ENCODE measurements at places on chromosomes 3 and 15.

- DNase-seq: no peak
Measured at GRCh38 chr15:52682200-52682599, 3.0 kb upstream of the ATOSA start.

- no peak for DNase-seq
Measured at GRCh38 chr3:55443346-55443745, 43.8 kb downstream of the WNT5A start.

DNA sequence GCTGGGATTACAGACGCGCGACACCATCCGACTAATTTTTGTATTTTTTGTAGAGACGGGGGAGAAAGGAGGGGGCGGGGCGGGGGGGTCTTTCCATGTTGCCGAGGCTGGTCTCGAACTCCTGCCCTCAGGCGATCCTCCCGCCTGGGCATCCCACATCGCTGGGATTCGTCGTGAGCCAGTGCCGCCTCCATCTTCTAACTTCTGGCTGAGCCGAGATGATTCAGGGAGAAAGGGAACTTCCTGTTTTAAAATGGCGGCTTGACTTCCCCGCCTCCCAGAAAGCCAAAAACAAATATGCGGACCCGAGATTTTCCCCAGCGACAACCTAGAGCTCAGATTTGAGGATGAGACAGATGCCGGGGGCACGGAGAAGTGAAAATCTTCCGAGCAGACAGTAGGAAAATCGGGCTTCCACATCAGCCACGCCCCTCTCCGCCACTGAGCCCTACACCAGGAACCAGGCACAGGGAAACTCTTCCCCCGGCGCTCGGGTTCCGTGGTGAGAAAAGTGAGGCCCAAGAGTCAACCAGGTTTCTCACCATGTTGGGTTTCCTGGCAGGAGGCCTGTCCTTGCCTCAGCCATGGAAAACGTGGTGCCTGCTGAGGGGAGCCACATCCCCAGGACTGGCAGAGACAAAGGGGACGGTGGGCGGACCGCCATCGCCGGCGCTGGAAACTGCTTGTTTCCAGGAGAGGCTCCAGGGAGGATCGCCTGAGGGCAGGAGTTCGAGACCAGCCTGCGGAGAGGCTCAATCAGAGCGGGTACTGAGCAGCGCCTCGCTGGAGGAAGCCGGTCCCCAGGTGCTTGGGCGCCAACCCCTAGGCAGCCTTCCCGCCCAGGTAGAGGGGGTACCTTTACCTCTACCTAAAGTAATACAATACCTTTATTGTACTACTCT lies 18.7 kb downstream of the CHST14 start:
- DNase-seq: no peak

DNA sequence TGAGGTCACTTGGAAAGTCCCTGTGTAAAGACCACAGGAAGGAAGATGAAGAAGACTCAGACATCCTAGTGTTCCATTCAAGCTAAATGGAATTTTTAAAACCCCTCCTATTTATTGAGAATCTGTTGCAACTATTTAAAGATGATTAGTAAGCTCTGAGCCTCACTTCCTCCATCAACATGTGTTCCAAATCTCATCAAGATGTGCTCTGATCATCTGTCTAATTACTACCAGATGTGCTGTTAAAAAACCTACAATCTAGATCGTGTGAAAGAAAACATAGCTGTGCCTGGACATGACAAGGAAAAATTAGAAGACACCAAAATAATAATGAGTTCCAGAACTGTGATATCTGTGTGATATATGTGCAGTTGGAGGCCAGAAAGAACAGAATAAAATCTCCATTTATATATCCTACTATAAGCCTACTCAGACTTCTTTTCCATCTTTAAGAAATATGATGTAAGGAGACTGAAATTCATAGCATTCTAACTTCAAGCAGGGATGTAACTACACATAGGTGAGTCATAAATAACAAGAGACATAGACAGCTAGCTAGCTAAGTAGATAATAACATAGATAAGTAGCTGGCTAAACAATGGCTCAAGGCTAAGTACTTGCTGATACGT lies 7.8 kb downstream of the XPC start:
- DNase-seq: no peak

GRCh38 chr3:79162653-79163052 lies 605.1 kb downstream of the ROBO1 start:
- no peak for DNase-seq

GRCh38 chr3:184746131-184747120 lies 34.6 kb upstream of the MAGEF1 start:
- no peak for DNase-seq

- DNase-seq: no peak
Measured at GRCh38 chr3:171351676-171352075, 108.5 kb downstream of the TNIK start.

DNA sequence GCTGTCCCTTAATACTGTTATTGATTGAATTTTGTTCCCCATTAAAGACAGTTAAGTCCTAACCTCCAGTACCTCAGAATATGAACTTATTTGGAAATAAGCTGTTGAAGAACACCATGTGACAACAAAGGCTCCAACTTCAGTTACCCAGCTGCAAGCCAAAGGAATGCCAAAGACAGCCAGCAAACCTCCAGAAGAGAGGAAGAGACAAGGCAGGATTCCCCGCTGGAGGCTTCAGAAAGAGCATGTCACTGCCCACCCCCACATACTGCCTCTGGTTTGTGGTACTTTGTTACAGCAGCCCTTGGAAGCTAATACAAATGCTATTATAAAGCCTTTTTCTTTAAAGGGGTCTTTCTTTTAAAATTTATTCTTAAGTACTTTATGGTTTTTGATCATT lies 18.4 kb upstream of the NEK10 start:
- DNase-seq: no peak

DNA sequence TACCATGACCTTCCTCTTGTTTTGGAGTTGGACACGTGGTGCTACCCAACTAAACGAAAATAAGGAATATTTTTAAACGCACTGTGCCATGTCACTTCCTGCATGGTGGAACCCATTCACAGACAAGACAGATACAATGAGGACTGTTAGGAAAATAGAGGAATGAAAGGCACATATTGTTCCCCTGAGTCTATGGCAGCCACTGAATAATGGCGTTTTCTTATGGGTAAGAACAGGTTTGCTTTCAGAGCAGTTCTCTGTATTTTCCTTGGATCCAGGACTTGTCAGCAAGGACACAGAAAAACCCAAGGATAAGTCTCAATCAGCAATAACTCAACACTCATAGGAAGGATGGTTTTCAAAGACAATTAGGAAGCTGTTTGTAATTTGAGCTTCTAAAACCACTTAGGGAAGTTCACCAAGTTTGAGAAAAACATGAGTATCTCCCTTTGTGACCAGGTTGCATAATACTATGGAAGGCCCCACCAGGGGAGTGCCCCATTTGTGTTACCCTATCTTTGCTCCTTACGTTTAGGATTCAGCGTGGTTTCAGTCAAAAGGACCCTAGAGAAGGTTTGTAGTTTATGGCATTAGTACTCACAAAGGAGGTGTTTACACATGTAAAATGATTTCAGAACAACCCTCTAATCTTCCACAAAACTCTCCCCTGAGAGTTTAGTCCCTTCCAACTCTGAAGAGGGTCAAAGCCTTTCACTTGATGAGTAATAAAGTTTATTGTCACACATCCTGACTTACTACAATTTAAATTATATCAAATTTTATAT lies 487.2 kb upstream of the ATP11B start:
- no peak for DNase-seq

GRCh38 chr15:45456212-45457106 lies 66.1 kb downstream of the SLC30A4 start:
- DNase-seq: no peak

GRCh38 chr3:126939338-126939718 lies 43.6 kb upstream of the PLXNA1 start:
- no peak for DNase-seq

- no peak for DNase-seq
Measured at GRCh38 chr3:175511219-175511785, 652.2 kb downstream of the NAALADL2 start.

- DNase-seq: no peak
Measured at GRCh38 chr15:56367156-56367555, 1.9 kb downstream of the TEX9 start.

DNA sequence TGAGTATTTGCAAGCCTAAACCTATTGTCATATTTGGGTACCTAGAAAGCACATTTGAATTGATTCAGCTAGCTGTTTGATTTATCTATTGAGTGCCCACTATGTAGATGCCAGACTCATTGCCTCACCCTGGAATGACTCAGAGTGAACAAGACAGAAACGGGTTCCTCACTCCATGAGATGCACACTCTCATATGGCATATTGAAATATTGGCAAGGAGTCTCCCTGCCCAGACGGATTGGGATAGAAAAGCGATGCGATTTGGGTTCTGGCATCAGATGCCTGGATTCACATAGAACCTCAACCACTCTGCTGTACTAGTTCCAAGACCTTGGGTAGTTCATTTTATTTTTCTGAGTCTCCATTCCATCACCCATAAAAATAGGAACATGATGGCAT lies 22.5 kb downstream of the LRRN1 start:
- no peak for DNase-seq

- DNase-seq: no peak
Measured at GRCh38 chr15:62455441-62455921, 290.4 kb upstream of the C2CD4B start.

GRCh38 chr15:31263751-31264558 lies 62.7 kb upstream of the KLF13 start:
- peak; percentile 22 for DNase-seq

DNA sequence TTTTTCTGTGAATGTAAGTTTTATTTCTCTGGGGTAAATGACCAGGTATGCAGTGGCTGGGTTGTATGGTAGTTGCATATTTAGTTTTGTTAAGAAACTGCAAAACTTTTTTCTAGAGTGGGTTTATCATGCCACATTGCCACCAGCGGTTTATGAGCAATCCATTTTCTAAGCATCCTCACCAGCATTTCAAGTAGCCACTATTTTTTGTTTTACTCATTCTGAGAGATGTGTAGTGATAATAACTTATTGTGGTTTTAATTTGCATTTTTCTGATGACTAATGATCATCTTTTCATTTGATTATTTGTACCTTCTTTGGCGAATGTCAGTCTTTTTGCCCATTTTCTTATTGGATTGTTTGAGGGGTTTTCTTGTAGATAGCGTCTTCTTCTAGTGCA lies 56.2 kb downstream of the SPRED1 start:
- DNase-seq: no peak

GRCh38 chr3:119628816-119629445 lies 31.2 kb downstream of the PLA1A start:
- DNase-seq: no peak

DNA sequence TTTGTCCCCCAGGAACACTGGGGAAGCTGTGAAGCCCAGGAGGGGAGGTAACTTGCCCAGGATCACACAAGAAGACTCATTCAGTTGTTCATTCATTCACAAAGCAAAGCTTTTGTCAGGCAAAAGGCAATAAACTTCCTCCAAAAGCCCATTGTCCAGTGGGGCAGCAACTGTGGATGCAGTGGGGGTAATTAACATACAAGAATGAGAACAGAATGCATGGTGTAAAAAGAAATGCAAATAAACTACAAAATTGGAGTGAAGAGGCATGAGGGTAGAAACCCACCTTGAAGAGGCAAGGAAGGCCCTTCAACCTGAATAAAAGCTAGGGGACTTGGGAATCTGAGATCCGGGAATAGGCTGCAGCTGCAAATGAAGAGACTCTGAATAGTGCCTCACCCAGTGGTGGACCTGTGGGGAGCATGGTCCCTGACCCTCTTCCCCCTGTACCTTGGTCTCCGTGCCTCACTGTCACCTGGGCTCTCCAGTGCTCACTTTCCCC lies 363.6 kb downstream of the CLSTN2 start:
- no peak for DNase-seq

DNA sequence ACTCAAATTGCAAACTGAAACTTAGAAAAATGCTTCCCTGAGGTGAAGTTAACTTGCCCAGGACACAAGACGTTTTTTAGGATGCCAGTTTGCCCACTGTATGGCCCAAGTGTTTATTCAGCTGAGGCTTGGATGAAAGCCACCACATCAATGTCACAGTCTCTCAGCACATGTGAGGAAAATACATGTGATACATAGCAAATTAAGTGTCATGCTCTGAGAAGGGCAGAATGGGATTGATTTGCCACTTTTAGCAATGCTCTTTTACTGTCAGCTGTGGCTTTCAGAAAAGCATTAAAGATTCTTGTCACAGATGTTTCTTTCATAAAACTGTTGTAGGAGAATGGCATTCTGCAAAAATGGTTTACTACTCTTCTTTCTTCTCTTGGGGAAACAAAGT lies 165.5 kb downstream of the ZIC1 start:
- DNase-seq: no peak

DNA sequence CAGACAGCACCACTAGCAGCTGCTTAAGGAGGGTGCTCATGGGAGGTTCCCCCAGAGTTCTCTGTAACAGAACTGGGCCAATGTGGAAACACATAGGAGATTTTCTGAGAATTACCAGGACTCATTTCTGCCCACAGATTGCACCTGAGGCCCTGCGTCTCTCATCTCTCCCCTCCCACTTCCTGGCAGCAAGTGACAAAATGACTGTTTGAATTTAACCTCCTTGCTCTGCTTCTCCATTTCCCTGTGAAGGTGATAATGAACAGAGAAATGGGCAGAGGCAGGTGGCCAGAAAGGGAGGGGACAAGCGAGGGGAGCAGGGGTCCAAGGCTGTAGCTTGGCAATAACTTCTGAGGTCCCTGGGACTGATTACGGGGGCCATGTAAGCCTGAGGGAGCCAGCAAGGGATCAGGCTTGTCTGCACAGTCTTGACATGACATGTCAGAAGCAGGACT lies 8.0 kb downstream of the EPHB1 start:
- DNase-seq: no peak

DNA sequence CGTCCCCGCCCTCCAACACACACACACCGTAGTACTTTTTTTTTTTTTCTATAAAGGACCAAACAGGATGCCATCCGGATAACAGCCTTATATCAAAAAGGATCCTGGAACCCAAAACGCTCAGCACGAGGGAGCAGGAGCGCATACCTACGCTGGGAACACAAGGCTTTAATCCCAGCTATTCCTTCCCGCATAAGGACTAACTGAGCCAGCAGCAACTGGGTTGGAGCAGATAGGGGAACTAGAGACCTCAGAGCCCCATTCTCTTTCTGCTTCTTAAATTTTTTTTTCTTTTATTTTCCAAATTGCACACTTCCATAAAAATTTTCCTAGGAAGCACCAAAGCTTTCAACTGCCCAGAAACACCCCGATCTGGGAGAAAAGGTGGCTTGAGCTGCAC lies 1.3 kb downstream of the TRANK1 start:
- no peak for DNase-seq

- no peak for DNase-seq
Measured at GRCh38 chr15:81992523-81992922, 53.3 kb downstream of the MEX3B start.

DNA sequence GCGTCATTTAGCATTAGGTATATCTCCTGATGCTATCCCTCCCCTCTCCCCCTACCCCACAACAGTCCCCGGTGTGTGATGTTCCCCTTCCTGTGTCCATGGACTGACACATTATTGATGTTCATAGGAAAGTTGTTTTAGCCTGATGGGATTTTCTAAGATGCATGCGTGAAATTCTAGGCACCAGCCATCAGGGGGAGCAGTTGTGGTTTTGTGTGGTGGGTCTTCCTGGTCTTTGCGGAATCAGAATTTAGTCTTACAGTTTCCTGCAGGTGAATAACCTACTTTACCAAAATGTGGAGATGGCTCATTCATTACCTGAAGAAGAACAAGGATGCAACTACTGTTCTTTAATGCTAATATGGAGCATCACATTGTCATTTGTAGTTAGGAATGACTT lies 455.0 kb upstream of the THBS1 start:
- DNase-seq: no peak

GRCh38 chr3:43388915-43389314 lies 102.6 kb downstream of the SNRK start:
- DNase-seq: no peak
